ENCODE measurements at places on chromosomes 6 and 20.

GRCh38 chr6:105818505-105818904 lies 267.6 kb upstream of the PRDM1 start:
- no peak for DNase-seq

GRCh38 chr6:41163419-41163717 lies 452 bp upstream of the TREM2 start:
- DNase-seq, result no peak

DNA sequence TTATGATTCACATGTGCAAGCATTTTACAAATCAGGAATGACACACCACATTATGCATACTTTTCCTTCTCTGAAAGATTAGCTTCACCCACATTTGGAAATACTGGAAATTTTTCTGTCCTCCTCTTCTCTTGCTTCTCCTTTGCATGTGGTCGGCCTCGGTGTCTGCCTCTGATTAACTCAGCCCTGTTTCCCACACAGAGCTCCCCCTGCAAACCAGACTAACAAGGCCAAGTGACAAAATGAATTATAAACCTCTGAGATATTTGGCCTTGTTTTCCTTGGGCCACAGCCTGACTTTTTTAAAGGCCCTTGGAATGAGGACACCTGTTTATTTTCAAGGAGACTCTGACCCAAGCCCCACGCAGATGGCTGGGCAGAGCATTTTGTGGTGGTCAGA lies 9.0 kb upstream of the CCN6 start:
- DNase-seq, result no peak

DNA sequence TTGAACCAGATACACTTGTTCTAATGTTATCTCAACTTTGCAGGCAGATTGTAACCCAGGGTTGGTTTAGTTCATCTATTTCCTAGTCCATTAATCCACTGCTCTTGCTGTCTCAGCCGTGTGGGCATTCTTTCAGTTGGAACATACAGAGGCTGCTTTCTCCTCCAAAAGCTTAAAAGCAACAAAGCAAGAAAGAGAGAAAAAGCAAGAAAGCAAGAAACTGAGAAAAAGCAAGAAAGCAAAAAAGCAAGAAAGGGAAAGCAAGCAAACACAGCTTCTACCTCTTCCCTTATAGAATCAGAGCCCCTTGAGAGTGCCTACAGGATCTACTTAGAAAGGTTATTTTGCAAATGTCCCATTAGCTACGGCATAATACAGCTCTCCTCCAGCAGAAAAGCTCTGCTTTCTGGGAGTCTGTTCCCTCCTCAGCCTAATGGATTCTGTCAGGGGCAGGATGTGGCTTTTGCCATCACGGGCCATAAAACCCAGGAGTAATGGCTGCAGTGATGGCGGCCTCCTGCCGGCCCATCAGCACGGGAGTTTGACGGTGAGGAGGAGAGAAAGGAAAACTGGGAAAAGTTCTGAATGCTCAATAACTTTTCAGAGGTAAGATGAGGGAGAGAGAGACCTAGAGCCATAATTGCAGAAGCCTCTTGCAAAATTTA lies 156.8 kb upstream of the JARID2 start:
- no peak for DNase-seq

DNA sequence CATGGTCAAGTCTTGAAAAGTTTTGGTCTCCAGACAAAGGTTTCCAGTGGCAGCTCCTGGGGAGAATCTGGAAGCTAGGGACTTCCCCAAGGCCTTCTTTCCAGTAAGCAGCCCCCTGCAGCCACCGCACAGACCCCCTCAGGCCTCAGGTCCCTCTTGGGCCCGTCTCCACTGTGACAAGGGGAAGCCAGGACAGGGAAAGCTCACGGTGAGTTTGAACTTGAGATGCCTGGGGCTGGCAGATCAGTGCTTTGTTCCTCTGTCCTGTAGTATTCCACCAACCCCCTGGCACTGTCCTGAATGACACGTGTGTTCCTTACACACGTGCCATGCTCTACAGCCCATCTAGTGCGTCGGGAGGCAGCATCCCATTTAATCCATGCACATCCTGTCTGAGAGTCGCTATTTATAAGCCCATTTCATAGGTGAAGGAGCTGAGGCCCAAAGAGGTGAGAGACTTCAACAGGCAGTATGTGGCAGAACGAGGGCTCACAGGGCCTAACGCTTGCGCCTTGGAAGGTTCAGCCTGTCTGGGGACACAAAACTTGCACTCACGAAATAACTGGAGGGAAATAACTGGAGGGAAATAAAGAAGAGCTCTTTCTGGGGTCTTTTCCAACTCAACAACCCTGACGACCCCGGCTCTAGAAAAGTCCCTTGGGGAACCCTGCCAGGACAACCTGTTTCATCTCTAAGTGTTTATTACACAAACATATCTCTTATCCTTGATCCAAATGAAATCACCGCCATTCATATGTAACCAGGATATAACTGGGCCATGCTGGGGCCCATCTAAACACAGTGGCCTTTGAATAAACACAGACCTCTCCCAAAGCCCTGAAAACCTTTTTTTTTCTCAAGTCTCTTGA lies 123.0 kb downstream of the BANF2 start:
- no peak for DNase-seq

GRCh38 chr6:12941422-12941821 lies 224.9 kb downstream of the PHACTR1 start:
- no peak for DNase-seq

DNA sequence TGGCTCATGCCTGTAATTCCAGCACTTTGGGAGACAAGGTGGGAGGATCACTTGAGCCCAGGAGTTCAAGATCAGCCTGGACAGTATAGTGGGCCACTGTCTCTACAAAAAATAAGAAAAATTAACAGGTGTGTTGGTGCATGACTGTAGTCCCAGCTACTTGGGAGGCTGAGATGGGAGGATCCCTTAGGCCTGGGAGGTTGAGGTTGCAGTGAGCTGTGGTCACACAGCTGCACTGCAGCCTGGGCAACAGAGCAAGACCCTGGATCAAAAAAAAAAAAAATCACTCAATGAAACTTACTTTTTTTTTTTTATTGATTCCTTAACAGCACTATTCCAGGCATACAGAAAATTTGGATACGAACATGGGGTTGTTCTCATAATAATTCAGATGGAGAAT lies 14.0 kb downstream of the CDKAL1 start:
- DNase-seq, result no peak

DNA sequence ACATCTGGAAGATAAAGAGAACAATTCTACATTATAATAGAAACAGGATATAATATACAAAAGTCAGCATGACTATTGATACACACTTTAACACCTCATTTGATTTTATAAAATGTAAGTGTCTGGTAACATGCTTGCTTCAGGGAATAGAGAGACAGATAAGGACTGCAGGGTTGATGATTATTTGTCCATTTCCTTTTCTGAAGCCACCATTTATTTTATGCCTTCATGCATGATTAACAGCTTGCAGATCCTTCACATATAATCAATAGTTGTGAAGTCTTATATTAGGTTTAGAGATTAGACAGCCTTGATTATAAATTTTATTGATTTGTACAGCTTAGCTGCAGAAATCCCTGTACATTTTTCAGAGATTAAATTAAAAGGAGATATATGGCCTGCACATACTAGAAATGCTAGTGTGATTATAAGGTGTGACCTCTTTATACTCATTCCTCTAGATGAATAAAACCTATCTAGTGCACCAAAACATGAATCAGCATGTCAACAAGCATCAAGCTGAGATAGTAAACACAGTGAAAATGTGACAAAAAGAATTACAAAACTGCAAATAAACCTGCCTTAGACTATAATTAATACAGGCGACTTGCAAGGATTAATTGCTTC lies 198.8 kb upstream of the THEMIS start:
- DNase-seq, result no peak

GRCh38 chr20:62587757-62588402 lies 54.4 kb upstream of the SLCO4A1 start:
- no peak for DNase-seq

GRCh38 chr6:6518631-6519427 lies 69.7 kb upstream of the LY86 start:
- DNase-seq, result no peak
